ENCODE measurements at places on chromosomes 7 and 10.
A peak's percentile ranks its signal among the peaks of the same experiment; 100 is the strongest.

DNA sequence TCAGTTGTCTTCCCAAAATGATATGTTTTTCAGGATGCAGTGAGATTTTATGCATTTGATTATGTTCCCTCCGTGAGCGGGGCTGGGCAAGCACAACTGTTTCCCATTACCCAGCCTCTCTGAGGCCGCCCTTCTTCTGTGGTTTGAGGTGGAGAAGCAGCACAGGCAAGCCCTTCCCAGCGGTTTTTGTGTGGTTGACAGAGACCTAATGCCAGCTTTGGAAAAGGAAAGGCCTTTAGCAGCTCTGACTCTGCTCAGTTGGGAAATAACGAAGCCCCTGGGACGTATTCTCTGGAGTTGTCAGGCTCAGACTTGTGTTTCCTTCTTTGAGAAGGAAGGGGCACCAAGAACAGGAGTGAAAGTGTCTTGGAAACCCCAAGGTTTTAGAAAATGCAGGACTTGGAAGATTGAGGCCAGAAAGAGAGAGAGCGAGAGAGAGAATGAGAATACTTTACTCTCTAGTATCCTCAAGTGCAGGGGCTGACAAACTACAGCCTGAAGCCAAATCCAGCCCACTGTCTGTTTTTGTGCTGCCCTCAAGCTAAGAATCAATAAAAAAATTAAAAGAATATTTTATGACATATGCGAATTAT, 20.6 kb upstream of the PDCD4 start:
- no peak for DNase-seq

DNA sequence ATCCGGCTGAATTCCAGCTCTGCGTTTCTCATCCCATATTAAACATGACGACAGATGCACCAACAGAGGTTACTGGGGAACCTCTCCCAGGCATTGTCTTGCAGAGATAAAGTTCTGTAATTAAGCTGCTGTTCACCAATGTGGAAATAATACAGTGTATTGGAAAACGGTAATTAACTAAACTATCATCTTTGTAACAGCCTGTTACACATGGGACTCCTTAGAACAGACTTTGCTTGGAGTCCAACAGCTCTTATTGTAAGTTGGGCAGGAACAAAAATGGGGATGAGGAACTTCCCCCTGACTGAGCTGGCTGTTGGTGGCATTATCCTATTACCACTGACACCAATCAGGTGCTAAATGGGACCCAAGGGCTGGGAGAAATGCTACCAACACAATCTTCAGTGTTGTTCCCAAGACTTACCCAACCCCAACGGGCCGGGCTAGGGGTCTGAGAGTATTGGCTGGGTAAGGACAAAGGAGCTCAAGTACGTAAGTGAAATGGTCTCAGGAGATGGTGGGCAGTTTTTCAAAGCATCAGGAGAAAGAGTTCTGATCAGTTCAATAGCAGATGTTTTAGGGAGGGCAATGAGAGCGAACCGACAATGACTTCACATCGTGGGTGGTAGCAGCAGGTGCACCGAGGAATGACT, 759.4 kb downstream of the GRID1 start:
- DNase-seq: no peak

GRCh38 chr7:102306916-102307677, 20.4 kb downstream of the SH2B2 start:
- DNase-seq: peak; percentile 22

DNA sequence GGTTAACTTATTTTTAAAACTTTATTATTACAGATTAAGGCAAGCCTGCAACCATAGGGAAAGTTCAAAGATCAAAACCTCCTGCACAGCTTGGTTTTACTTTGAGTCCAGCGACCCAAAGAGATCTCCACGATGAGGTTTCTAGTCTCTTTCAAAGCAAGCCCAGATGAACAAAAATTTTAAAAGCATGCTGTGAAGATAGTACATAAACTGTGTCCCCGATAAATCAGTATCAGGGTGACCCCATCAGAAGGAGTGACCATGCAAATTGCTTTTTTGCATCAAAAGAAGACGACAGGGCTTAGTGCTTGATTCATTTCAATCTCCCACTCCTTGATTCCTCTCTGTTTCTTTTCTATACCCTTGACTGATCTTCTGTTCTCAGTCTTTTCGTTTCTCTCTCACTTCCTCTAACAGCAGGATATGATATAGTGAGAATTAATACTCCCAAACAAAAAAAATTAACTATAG, 16.0 kb upstream of the DNTT start:
- DNase-seq: no peak

GRCh38 chr10:84588971-84589370, 260.6 kb downstream of the CCSER2 start:
- DNase-seq: no peak

DNA sequence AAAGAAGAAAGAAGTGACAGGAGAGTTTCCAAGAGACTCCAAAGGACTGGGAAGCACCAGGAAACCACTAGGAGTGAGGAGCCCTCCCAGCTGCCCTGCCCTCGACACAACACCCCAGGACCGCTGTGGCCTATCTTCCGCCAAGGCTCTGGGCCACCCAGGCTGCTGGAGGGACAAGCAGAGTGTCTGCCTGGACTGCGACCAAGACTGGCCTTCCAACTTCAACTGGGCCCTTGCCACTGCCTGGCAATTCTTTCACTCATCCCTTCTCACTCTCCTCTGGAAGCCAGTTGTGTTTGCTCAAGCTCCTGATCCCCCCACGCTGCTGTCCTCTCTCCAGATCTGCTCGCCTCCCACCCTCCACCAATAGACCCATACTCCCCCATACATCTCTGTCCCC, 10.2 kb downstream of the KIAA1549 start:
- DNase-seq: no peak

DNA sequence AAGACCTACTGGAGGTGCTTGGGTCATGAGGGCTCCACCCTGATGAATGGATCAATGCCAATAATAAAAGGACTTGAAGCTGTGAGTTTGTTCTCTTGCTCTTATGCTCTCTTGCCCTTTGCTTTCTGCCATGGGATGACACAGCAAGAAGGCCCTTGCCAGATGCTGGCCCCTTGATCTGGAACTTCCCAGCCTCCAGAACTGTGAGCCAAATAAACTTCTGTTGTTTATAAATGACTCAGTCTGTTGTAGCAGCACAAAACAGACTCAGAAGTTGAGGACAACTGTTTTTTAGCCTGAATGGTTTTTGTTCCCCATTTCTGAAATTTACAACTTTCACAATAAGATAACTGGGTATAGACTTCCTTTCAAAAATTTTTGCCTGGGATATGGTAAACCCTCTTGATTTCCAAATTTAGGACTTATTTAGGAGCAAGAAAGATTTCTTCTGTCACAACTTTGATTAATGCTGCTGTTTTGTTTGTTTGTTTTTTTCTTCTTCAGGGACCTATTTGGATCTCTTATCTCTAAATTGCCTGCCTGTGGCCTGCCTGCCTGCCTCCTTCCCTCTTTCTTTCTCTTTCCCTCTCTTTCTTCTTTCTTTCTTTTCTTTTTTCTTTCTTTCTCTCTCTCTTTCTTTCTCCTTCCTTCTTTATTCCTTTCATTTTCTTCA, 12.1 kb downstream of the ENTPD1 start:
- DNase-seq: no peak

DNA sequence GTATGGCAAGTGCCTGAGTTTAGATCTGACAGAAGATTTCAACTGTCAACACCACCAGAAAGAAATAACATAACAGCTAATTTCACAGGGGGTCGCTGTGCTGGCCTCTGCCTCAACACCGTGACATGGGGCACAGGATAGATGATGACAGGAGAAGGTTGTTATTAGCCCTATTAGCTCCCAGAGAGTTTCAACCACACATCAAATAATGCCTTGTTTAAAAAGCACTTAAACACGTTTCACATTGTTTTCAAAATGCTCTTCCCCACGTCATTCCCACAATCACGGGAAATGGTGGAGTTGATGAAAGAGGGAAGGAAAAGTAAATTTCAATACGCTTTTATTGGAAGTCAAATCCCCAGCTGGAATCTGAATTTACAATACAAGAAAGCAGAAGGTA, 184.7 kb downstream of the MAGI2 start:
- no peak for DNase-seq

GRCh38 chr10:84179059-84179710, 5.6 kb downstream of the GPR15LG start:
- DNase-seq: no peak

Measured in hypothalamus (tissue), 51 donors.